Stimulated activated CD4-positive, alpha-beta T cell treated with anti-CD3 and anti-CD28 coated beads, TNF-alpha, amount 100 ng/mL, for 24 hours (primary cell): ENCODE measurements at places on chromosomes 11 and 22.

GRCh38 chr11:21650961-21651360 lies 541.9 kb upstream of the ANO5 start:
- DNase-seq: no peak

DNA sequence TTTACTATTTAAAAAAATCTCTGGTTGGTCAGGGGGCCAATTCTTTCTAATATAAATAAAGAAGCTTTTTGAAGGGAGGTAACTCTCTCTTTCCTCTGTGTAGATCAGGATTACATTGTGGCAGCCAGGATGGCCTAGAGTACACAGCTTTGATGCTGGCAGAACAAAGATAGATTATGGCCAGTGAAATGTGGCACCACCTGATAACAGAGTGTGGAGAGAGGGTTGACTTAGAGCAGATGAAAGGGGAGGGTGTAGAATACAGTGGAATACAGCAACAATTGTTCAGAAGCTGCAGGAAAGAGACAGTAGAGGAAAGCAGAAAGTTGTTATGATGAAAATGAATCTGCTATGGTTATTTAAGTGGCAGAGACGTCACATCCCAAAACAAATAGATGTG lies 99.0 kb downstream of the FAR1 start:
- no peak for DNase-seq

- DNase-seq: no peak
Measured at GRCh38 chr22:42880815-42881214, 23.7 kb upstream of the ARFGAP3 start.

DNA sequence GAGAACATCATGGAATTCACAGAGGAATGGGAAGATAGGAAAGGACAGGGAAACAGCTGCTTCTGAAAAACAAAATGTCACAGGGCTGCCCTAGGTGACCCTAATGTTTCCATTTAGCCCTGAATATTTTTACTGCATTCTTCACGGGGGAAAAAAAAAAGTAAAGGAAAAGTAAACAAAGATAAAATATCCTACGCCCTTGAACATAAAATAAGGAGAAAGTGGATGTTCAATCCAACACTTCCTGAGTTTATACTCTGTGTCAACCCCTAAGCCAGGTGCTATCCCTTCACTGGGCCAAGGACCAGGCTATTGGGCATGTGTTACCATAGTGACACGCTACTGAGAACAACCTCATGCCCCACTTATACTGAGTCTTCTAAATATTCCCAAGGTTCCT lies 84.7 kb downstream of the FAM76B start:
- no peak for DNase-seq

DNA sequence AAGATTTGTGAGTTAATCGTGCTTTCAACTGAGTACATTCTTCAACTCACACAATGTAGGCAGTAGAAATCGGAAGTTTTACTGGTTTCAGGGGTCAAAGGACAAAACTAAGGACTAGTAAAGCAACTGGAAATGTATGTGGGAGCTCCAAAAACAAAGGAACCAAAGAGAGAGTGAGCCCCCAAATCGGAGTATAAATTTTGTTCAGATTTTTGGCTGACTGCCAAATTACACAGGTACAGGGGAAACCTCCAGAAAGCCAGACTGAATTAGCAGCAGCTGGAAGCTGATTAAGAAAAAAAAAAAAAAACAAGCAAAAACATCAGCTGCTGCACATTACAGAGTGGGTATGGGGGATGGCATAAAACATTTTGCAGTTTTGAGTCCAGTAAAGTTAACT lies 75.2 kb upstream of the GNAZ start:
- no peak for DNase-seq

DNA sequence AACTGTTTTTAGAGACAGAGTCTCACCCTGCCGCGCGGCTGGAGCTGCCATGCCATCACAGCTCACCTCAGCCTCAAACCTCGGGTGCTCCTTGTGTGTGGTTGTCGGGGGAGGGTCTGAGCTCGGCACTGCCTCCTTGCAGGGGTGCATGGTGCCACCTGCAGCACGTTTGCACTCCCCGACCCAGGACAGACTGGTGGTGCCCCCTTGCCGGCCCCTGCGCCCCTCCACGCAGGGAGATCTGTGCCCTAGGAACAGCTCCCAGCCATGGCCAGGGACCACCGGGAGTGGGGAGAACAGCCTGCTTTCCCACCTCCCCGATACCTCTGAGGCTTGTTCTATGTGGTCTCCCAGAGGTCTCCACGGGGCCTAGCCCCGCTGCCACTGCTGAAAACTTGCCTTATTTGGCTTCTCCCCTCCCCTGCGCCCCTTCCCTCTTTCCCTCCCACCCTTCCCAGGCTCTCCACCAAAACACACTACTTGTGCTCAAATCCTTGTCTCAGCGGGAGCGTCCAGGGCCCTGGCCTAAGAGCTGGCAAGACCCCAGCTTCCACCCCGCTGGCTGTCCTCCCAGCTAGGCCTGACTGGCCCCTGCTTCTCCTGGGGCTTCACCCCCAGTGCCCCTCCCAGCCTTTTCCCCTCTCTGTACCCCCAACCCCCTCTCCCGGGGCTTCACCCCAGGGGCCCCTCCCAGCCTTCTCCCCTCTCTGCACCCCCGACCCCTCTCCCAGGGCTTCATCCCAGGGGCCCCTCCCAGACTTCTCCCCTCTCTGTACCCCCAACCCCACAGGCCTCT lies 13.4 kb upstream of the TPCN2 start:
- no peak for DNase-seq

- DNase-seq: no peak
Measured at GRCh38 chr11:65814131-65814985, 19.4 kb upstream of the SNX32 start.

GRCh38 chr11:116720895-116721294 lies 51.9 kb downstream of the BUD13 start:
- DNase-seq: no peak

- no peak for DNase-seq
Measured at GRCh38 chr11:107265591-107266121, 192.0 kb downstream of the CWF19L2 start.

DNA sequence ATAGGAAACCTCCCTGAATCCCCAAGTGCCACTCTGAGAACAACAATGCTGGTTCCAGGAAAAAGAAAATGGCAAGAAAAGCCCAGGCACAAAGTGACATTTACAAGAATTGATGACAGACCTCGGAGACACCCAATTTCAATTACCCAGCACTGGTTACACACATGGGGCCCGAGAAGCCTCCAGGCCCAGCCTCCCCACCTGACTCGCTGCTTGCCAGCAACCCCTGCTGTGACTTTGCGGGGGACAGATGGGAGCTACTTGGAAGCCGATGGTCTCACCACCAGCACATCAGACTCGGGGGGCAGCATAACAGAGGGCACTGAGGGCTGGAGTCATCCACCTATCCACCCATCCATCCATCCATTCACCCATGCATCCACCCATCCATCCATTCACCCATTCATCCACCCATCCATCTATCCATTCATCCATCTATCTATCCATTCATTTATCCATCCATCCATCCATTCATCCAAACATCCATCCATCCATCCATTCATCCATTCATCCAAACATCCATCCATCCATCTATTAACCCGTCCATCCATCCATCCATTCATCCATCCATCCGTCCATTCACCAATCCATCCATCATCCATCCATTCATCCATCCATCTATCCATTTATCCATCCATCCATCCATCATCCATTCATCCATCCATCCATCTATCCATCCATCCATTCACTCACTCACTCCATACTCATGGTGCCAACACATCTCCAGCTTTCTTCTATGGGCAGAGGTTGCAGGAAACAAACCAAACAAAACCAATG lies 567.6 kb downstream of the BRD1 start:
- DNase-seq: no peak

- no peak for DNase-seq
Measured at GRCh38 chr11:75333022-75333806, 18.2 kb downstream of the ARRB1 start.

DNA sequence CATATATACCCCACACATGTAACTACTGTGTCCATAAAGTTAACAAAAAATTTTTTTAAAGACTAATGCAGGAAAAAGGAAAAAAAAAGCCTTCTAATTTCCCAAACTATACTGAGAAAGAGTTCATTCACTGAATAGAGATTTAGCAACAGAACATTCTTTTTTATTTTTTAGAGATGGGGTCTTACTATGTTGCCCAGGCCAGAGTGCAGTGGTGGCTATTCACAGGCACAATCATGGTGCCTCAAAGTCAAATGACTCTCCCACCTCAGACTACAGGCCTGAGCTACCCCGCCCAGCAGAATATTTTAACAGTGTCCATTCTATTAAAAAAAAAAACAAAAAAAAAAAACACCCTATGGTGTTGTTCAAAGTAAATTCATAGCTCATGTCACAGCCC lies 25.7 kb downstream of the DGCR2 start:
- DNase-seq: no peak

- no peak for DNase-seq
Measured at GRCh38 chr22:28923826-28924732, 40.7 kb downstream of the ZNRF3 start.

DNA sequence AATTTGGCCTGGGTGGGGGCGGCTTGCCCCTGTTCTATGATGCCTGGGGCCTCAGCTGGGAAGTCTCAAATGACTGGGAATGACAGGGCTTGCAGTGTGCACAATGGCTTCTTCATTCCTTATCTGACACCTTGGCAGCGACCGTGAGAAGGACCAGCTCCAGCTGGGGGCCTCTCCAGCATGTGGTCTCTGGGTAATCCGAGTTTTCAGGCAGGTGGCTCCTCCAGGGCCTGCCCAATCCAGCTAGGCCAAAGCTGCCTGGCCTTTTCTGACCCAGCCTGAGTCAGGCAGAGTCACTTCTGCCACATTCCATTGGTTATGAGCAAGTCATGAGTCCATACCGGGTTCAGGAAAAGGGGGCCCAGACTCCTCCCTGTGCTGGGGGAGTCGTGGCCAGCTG lies 646.0 kb downstream of the OPCML start:
- no peak for DNase-seq

DNA sequence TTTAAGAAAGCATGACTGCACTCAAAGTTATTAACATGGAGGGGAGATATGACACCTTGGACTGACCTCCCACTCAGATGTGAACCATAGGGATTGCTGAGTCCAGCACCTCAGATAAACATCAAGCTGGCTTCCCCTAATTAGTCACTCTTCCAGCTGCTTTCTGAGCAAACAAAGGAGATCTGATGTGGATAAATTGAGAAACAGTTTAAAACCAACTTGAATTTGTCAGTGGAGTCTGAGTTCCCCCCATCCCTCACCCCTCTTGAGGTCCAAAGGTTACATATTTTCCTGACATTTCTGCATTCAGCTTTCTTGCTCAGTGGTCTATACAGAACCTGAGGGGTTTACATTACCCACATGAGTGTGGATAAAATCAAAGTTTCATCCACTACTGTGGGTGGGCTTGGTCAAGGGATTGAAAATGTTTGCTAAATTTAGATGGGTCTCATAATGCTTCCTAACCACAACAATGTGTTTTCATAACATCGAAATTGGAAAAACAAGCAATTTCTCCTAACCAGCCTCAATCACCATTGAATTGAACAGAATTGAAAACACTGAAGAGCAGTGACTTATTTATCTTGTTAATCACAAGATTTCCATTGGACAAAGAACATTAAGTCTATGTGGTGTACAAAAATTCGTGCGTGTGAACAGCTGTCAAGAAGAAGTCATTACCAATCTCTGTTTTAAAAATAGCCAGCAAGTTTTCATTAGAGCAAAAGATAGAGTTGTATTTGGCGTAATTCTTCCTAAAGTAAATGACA lies 292.3 kb downstream of the METTL15 start:
- DNase-seq: no peak

GRCh38 chr22:48757985-48758561 lies 1069.6 kb downstream of the BRD1 start:
- no peak for DNase-seq

GRCh38 chr11:125398994-125399640 lies 96.9 kb downstream of the FEZ1 start:
- DNase-seq: no peak

- no peak for DNase-seq
Measured at GRCh38 chr22:16601437-16602223, 9.0 kb upstream of the CCT8L2 start.

DNA sequence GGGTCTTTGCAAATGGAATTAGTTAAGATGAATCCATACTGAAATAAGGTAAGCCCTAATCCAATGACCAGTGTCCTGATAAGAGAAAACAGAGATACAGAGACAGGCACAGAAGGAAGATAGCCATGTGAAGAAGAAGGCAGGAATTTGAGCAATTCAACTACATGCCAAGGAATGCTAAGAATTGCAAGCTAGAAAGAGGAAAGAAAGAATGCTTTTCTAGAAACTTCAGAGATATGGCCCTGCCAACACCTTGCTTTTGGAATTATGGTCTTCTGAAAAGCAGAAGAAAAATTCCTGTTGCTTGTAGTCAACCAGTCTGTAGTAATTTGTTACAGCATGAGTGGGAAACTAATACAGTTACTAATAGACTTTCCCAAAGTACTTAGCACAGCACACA lies 111.3 kb downstream of the SLC17A6 start:
- DNase-seq: no peak

- DNase-seq: no peak
Measured at GRCh38 chr11:69326622-69327219, 32.8 kb downstream of the MYEOV start.

DNA sequence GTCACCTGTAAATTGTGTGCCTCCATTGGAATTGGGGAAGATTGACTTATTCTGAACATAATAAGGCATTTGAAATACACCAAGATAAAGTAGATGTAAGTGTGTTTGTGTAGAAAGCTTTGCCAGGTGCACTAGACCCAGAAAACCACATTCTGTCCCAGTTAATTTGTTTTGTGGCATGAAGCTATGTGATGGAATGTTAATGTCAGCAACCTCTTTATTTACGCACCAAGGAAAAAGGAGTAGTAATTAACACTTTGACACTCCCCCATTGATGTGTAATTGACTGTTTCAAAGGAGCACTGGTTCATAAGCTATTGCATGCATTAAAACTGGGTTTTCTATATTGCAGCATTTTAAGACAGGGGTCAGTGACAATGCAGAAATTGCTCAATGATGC lies 14.3 kb downstream of the EIF3M start:
- no peak for DNase-seq

GRCh38 chr22:26406118-26406517 lies 22.9 kb upstream of the ASPHD2 start:
- no peak for DNase-seq

DNA sequence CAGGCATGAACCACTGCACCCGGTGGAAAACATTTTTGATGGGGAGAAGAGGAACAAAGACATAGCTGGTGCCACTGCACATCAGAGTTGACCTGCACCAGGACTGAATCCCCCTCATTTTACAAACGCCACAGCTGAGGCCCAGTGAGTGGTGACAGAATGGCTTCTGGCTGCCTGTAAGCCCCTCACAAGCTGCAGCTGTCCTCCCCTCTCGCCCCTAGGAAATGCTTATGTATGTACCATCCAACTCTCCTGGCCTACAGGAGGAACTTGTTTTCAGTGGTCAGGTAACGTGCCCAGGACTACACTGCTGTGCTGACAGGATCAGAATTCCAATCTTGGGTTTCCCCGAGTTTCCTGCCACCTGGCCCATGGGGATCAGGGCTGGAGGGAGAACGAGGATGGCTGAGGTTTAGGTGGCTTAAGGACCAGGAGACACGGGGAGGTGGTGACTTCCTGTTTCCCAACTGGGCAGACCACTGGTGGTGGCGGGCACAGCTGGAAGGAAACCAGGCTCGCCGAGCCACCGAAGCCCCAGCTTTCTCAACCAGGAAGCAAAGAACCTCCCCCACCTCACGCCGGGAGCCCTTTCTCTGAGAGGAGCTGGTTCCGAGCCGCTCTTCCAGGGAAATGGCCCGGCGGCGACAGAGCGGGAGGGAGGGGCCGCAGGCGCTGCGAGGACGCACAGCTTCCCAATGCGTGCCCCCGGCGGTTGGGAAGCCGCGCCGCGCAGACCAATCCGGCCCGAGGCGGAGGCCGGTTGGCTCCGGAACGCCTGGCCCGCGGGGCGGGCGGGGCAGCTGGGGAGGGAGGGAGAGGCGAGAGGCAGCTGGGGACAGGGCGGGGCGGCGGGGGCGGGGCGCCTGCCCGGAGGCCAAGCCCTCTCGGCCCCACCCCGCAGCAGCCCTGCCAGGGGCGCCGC lies 1.0 kb upstream of the LRFN4 start:
- DNase-seq: peak; percentile 89
